ENCODE measurements at places on chromosomes 2 and 18.

GRCh38 chr2:123163398-123163797 is 861.7 kb upstream of the CNTNAP5 start:
- no peak for DNase-seq

DNA sequence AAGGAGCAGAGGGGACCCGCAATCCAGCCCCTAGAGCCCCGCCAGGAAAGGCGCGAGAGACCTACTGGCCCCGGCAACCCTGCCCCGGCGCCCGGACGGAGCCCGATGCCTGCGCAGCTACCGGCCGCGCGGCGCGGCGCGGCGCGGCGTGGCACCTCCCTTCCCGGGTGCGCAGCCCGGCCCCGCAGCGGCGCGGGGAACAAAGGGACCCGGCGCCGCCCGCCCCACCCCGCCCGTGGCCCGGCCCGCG is 307 bp downstream of the CDH2 start:
- DNase-seq: no peak

- no peak for DNase-seq
These were observed 80.7 kb upstream of the STON1 start for GRCh38 chr2:48449073-48449840.

DNA sequence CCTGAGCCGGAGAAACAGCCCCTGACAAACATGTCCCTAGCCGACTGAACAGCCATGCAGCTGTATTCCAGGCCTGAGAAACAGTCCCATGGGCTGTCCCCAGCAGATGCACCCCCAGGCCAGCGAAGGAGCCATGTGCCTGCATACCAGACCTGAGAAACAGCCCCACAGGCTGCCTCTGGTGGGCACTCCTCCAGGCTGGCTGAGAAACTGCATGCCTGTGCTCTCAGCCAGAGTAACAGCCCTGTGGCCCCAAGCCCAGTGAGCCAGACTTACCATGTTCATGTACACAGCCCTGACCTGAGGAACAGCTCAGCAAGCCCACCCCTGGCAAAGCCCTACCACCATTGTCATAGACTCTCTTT is 24.8 kb downstream of the BOLL start:
- no peak for DNase-seq

GRCh38 chr2:207710814-207711740 is at the start of gene CCNYL1:
Gene CCNYL1 (plus strand): TSS chr2:207711640. CDS start chr2:207711897, 257 bp downstream.
- DNase-seq: peak; percentile 88

All from iPS DF 6.9 (cell line).